ENCODE measurements at places on chromosomes 6 and 20.

GRCh38 chr20:47274401-47275108 lies 81.9 kb downstream of the ZMYND8 start:
- DNase-seq = peak; percentile 77

DNA sequence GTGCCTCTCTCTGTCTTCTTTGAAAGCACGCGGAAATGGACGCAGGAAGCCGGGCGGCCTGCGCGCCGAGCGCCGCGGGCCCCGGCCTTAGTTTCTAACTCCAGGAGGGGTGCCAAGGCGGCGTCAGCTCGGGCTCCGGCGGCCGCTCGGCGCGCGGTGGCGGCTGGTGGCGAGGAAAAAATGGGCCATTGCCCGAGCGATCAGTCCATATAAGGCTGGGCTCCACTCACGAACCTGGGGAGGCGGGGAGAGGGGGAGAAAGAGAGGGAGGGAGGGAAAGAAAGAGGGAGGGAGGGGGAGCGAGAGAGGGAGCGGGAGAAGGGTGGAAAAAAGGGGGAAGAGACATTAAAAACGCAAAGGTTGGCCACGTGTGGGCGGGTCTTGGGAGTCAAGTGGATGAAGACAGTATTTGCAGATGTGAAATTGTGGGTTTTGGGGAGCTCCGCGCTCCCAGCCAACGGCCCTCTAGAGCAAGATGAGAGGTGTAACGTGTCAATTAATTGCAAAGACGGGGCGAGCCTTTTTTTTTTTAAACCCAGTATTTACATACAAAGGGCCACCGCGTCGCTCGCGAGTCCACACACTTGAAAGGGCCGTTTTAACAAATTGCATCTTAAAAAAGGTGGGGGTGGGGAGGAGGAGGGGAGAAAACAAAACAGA lies at the start of gene NKX2-2:
Gene NKX2-2, minus strand, starts transcription at position 184 of the 660 bp plus-strand sequence. CDS start 395 bp downstream, outside the sequence.
- DNase-seq = no peak

DNA sequence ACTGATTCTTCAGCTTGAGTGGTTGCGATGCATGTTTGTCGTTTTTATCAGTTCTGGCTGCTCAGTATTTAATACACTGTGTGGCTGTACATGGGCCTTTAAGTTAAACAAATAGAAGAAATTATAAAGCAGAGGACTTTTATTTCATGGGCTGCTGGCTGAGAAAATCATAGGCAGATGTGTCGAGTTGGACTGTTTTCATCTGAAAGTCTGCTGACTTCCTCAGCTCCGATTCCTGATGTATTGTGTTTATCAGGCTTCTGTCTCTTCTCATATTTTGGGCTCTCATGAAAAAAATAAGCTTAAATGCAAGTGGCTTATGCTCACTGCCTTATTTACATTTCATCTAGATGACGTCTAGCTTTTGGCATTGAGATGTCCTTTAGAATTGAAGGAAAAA lies 129.5 kb upstream of the GGTLC1 start:
- DNase-seq = no peak

DNA sequence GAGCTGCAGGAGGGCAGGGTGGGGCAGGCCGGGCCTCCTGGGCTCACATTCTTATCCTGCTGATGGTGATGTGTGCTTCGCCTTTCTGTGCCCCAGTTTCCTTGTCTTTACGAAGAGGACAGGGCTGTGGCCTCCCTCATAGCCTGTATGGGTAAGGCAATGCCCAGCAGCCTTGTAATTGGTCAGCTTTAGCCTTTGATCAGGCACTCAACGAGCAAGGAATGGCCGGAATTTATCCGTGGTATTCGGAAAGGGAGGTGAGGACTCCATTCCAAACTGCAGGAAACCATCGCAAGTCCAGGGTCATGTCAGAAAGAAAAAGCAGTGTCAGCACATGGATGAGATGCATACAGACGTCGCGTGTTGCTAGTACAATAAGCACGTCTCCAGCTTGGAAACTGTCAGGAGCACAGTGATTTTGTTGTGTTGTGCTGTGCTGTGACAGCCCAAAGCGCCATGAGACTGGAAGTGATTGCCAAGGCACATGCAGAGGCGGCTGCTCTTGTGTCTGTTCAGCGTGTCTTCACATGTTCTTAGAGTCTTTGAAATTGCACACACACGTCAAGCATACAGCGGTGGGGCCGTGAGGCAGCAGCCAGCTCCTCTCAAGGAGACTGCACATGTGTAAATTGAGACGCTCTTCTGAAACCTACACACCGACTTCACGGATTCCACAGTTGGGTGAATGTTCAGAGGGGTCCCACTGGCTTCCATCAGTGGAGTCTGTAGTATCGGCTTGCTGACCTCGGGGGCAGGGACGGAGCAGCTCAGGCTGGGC lies 6.2 kb downstream of the SS18L1 start:
- no peak for DNase-seq

GRCh38 chr20:13929836-13930235 lies 60.6 kb downstream of the SEL1L2 start:
- DNase-seq = no peak

GRCh38 chr20:11716239-11716944 lies 201.3 kb upstream of the BTBD3 start:
- peak; percentile 73 for DNase-seq

GRCh38 chr6:37702314-37702713 lies 4.6 kb upstream of the MDGA1 start:
- DNase-seq = no peak

DNA sequence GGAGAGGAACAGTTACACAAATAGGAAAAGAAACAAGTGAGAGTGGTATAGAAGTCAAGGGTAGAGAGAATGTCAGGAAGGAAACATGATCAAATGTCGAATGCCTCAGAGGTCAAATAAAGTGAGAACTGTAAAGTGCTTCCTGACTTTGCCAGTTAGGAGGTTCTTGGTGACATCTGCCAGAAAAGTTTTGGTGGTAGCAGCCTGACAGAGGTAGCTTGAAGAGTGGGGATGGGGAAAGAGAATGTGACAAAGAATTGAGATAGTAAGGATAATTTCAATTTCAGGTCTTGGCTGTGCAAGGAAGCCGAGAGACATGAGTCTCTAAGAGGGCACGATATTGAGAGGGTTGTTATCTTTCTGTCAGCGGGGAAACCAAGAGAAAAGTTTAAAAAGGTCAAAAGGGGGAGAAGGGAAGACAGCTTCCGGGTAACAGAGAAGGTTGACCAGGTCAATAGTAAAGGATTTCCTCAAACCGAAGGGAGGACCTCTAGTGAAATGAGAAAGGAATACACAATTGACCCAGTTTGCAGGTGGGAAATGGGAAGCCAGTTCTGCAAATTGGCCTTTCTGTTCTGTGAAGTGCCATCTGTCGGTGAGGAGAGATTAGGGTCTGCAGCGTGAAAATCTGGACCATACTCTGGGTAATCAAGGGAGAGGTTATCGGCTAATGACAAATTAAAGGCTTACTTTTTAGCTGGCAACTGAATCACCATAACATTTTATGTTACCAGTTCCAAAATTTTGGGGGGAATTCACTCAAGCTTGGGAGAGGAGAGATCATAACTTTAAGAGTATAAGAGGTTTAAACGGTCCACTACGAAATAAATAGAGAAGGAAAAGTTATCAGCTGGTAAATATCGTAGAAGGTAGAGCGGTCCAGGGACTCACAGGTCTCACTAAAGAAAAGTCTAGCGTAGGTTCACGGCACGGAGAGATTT lies 973 bp upstream of the BRD2 start:
- DNase-seq = no peak

- no peak for DNase-seq
Measured at GRCh38 chr6:30889921-30890645, 5.8 kb downstream of the DDR1 start.

DNA sequence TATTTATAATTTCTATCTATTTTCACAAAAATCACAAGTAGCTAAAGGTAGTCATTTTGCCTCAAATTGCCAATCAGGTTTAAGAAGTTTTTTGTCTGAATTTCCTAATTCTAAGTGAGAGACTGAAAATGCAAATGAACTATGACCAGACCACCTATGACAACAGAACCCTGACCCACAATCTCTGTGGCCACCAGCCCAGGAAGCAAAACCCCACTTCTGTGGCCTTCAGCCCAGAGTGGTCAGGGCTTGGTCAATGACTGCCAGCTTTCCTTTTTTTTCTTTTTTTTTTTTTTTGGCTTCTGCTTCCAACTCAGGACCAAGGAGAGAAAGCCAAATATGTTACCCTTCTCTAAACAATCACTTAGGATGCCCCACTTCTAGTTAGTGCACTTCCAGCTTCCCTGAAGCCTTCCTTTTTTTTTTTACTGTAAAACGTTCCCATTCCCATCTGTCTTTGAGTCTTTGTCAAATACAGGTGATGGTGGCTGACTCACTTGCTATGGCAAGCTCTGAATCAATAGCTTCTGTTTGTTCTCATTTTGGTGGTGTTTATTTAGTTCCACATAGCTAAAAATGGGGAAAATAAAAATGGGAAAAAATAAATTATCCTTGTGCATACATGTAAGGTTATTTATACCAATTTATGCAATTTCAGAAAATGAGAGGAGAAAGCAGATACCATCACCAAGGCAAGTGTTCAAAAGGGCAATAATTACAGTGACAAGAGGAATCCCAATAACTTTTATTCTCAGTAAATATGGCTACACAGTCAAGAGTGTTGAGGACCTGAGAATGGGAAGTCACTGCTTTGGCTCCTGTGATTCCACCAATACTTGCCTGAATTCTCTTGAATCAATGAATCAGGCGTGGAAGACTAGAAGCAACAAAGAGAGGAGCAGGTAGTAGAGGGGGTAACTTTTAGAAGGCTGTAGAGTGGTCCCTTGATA lies 170.3 kb upstream of the PDE7B start:
- DNase-seq = no peak

GRCh38 chr6:85428486-85428885 lies 21.4 kb upstream of the NT5E start:
- no peak for DNase-seq

DNA sequence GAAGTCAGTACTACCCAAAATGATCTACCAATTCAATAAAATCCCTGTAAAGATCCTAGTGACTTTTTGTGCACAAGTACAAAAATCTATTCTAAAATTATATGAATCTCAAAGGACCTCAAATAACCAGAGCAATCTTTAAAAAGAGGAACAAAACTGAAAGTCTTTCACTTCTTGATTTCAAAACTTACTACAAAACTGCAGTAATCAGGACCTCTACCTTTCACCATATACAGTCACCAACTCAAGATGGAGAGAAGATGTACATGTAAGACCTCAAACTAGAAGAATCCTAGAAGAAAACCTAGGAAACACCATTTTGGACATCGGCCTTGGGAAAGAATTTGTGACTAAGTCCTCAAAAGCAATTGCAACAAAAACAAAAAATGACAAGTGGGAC lies 109.5 kb upstream of the CD93 start:
- DNase-seq = no peak

- DNase-seq = no peak
Measured at GRCh38 chr6:67889682-67889995, 745.4 kb upstream of the ADGRB3 start.

GRCh38 chr6:107868867-107869611 lies 44.9 kb upstream of the SCML4 start:
- DNase-seq = no peak

DNA sequence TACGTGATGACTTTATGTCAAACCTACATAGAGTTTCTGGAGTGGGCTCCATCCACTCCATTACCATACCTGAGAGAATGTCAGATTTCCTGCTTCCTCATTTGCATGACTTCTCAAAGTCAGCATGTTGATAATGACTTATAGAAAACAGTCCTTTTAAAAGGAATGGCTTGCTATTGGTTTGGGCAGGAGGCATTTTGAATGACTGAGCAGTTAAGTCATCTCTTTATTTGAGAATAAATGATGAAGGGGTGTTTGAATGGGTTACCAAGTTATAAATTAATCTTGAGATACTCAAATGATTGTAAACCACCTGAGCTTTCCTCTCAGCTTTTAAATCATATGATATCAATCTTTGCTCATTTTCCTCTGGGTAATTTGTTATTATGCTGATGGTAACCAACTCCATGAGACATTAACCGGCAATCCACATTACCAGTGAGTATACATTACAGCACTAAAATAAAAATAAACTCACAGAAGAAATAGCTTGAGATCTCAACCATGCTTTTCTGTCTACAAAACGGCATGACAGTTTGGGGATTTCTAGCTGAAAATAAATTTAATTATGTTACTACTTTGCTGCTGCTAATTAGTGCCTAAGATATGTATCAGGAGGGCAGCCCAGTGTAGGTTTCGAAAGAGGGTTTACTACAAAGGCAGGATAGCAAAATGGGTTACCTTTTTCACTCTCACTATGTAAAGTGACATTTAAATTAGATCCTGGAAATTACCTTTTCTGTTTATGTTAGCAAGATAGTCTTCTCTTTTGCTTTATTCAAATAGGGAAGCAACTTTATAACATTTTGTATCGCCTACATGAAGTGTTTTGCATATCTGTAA lies 78.8 kb downstream of the RPS12 start:
- no peak for DNase-seq

GRCh38 chr20:34579191-34579978 lies 20.9 kb downstream of the MAP1LC3A start:
- DNase-seq = peak; percentile 77

DNA sequence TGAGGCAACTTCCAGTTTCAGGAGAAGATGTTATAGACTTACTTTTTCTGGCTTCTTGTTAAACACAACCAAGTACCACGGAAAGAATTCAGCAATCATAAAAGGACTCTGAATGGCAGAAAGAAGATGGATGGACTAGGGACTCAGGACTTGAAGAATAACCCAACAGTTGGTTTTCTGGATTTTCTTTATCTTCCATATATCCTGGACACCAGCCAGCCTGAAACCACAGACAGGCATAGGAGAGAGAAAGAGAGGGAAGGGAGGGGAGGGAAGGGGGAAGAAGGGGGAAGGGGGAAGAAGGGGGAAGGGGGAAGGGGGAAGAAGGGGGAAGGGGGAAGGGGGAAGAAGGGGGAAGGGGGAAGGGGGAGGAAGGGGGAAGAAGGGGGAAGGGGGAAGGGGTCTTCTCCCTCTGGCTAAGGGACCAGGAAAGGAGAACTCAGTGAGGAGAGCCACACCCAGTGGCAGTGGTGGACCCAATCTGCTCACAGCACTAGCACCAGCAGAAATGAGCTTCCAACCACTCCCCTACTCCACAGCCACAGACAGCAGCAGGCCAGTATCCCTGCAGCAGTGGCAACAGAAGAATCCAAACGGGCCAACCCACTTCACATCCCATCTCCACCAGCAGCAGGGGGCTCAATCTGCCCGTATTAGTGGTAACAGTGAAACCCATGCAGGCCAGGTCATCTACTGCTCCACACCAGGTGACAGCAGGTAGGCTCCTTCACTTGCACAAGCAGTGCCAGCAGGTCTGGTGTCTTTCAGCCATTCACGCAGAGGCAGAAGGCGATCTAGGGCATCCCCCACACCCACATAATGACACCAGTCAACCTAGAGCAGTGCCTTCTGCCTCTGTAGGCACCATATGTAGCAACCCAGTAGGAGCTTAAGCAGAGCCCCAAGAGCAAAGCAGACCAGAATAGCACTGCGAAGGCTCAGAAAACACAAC lies 78.6 kb downstream of the TRMT6 start:
- DNase-seq = no peak

GRCh38 chr6:30129265-30130178 lies 6.4 kb upstream of the TRIM40 start:
- DNase-seq = no peak

DNA sequence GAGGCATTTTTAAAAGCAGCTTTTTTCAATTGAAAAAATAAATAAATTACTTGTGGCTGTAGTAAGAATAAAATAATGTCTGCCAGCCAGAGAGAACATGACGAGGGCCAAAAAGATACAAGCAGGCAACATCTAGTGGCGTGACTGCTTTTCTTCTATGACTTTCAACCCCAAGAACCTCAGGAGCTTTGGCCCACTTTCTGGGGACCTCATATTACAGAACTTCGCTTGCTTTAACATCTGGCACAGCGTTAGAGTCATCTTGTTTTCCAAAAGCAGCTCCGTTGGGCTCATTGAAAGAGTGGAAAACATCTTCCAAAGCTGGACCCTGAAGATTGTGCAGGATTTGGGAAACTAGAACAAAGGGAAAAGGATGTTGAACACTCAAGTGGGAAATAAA lies 67.0 kb downstream of the ARMC2 start:
- DNase-seq = no peak

- no peak for DNase-seq
Measured at GRCh38 chr20:45813489-45813888, 1.0 kb downstream of the UBE2C start.
